ENCODE measurements at places on chromosomes 11 and 22. TPM values are rescaled to one million over a fixed set of nuclear protein-coding genes. Genes with fewer than 3 reads are reported as not detected.

Gene CENPM
- 4.3 TPM for polyA plus RNA-seq

- H3K4me3 ChIP-seq = no peak overlapping the region
- no peak for DNase-seq
- H3K27ac ChIP-seq = no peak overlapping the region
Observed at GRCh38 chr11:130638033-130638432, 189.6 kb downstream of the ADAMTS15 start.

Gene OR11H1
- polyA plus RNA-seq = not detected

DNA sequence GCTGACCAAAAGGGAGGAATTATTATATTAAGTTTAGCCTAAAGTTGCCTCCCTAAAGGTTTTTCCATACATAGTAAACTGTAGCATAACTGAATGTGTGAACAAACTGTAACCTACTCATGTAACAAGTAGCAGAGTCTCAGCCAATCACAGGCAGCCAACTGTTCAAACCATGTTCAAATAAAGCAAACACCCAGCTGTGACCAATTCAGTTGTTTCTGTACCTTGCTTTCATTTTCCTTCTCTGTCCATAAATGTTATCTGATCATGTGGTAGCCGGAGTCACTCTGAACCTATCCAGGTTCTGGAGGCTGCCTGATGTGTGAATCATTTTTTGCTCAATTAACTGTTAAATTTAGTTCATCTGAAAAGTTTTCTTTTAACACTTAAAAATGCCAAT lies 373.5 kb downstream of the GUCY1A2 start:
- H3K27ac ChIP-seq = no peak overlapping the region
- H3K4me1 ChIP-seq = no peaks in the 10 kb centered on the region
- DNase-seq = no peak
- no peaks in the 10 kb centered on the region for H3K27me3 ChIP-seq
- no peak overlapping the region for H3K4me3 ChIP-seq

GRCh38 chr22:25892678-25893077 lies 150.7 kb downstream of the MYO18B start:
- peaks cover 2% of the 10 kb centered on the region for H3K27me3 ChIP-seq
- DNase-seq = no peak
- H3K27ac ChIP-seq = no peak overlapping the region
- H3K4me1 ChIP-seq = no peaks in the 10 kb centered on the region

Gene NOX4
- not detected for polyA plus RNA-seq

DNA sequence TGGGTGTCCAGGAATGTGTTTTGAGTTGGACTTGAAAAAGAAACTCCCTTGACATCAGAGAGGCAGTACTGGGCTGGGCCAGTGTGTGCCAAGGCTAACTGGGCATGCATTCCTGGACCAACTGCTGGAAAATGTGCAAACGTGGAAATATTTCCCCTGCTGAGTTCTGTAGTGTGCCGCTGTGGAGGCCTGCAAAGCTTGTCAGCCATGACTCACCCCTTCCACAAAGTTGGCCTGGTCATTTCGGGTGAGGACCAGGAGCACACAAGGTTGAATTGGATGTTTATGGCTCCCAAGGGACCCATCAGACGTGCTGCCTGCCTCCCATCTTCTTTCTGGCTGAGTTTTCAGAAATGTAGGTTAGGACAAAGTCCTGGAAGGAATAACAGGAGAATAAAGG lies 513.1 kb downstream of the MIAT start:
- no peak overlapping the region for H3K27ac ChIP-seq
- no peak for DNase-seq
- H3K4me1 ChIP-seq = no peaks in the 10 kb centered on the region
- no peaks in the 10 kb centered on the region for H3K27me3 ChIP-seq

GRCh38 chr11:69371731-69372588 lies 78.0 kb downstream of the MYEOV start:
- no peak overlapping the region for H3K27ac ChIP-seq

Gene OR4C15
- polyA plus RNA-seq = not detected

Gene FAM180B
- not detected for polyA plus RNA-seq

- DNase-seq = no peak
- no peaks in the 10 kb centered on the region for H3K4me1 ChIP-seq
- no peaks in the 10 kb centered on the region for H3K36me3 ChIP-seq
- no peaks in the 10 kb centered on the region for H3K27me3 ChIP-seq
- no peak overlapping the region for H3K27ac ChIP-seq
Observed at GRCh38 chr11:33608386-33608785, 92.2 kb downstream of the C11orf91 start.

DNA sequence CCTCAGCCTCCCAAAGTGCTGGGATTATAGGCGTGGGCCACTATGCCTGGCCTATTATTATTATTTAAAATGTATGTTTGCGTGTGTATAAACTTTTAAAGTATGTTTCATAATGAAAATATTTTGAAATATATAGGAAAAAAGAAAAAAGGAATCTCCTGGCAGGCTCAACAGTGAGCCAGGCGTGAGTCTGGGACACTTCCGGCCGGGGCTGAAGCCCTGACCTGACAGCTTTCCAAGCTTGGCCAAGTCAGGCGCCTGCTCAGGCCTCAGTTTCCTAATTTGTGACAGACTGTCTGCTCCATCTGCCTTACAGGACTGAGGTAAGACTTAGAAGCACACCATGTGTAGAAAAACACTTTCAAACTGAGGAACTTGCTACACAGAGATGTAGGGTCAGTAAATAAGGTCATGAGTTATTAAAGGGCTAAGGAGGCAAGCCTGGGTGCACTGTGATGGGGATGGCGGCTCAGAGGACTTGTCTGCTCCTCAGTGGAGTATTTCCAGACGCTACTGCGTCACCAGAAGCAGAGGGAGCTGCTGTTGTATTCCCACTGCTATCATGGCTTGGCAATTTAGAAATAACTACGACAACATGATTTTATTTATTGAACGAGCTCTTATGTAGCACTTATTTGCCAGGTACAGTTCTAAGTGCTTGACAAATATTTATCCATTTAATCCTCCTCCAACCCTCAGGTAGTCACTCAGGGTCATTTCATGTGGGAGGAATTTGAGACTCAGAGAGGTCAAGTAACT lies 100.1 kb downstream of the PRR5L start:
- H3K27ac ChIP-seq = peak overlapping the region; percentile 64
- H3K36me3 ChIP-seq = peaks cover 35% of the 10 kb centered on the region
- H3K4me1 ChIP-seq = peaks cover 84% of the 10 kb centered on the region
- H3K4me3 ChIP-seq = no peak overlapping the region
- H3K27me3 ChIP-seq = no peaks in the 10 kb centered on the region
- DNase-seq = no peak

DNA sequence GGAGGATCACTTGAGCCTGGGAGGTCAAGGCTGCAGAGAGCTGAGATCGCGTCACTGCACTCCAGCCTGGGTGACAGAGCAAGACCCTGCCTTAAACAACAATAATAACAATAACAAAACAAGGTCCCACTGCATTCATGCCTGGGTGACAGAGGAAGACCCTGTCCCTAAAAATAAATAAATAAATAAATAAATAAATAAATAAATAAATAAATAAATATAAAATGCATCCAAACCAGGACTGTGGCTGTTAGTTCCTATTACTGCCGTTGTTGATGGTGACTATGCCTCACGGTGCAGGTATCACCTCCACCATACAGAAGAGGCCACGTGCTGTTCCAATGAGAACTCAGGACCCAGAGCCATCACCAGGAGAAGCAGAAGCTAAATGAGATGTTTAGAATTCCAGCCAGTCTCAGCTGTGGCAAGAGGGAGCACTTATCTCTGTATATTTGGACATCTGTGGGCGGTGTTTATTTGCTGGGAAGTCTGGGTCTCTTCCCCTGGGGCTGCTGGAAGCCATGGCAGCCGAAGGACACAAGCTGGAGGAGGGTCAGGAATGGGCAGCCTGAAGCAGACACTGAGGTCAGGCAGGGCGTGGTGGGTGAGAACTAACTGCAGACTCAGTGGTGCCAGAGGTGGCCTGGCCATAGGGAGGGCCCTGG lies 21.6 kb downstream of the C11orf86 start:
- no peaks in the 10 kb centered on the region for H3K36me3 ChIP-seq
- DNase-seq = no peak
- H3K4me3 ChIP-seq = no peak overlapping the region
- no peaks in the 10 kb centered on the region for H3K4me1 ChIP-seq
- peaks cover 13% of the 10 kb centered on the region for H3K27me3 ChIP-seq
- H3K27ac ChIP-seq = no peak overlapping the region

Gene APOA5
- polyA plus RNA-seq = not detected

Gene HBG1
- polyA plus RNA-seq = not detected

DNA sequence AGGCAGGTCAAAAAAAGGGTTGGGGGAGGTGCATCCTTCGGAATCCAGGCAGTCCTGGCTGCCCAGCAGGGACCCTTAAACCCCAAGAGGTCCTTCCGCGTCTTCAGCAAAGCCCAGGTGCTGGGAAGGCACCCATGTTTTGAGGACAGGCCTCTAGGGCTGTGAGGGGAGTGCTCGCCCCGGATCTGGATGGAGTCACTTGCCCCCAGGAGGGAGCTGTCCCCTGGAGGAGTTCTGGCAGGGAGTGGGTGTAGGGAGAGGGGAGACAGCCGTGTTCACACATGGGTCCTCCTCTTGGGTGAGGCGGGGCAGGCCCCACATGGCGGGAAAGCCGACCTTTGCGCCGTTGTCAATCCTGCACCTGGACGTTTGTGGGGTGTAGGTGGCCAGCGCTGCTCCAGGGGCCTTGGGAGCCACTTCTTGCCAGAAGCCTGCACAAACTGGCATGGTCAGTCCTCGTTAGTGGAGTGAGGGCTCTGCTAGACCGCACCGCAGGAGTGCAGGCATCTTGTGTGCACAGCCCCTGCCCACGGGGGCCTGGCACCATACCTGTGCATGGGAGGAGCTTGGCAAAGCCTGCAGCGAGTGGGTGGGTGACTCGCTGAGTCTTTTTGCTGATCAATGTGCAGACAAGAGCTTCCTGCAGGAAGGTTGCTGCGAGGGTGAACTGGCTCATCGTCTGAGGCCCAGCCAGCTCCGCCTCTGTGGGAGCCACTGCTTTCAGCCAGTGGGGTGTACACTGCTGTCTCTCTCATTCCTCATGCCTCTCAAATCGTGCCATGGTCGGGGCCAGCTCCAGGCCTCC lies 16.0 kb downstream of the PPIL2 start:
- H3K36me3 ChIP-seq = peaks cover 10% of the 10 kb centered on the region
- peaks cover 36% of the 10 kb centered on the region for H3K4me1 ChIP-seq
- peak overlapping the region; percentile 94 for H3K4me3 ChIP-seq
- DNase-seq = no peak
- H3K27me3 ChIP-seq = peaks cover 7% of the 10 kb centered on the region

Gene PGA4
- polyA plus RNA-seq = 1.6 TPM

GRCh38 chr11:13970986-13971385 lies 8.5 kb downstream of the SPON1 start:
- H3K4me3 ChIP-seq = no peak overlapping the region
- no peaks in the 10 kb centered on the region for H3K4me1 ChIP-seq
- H3K27ac ChIP-seq = no peak overlapping the region
- DNase-seq = no peak
- peaks cover 12% of the 10 kb centered on the region for H3K27me3 ChIP-seq

GRCh38 chr11:94656968-94657367 lies 89.8 kb downstream of the PIWIL4 start:
- no peaks in the 10 kb centered on the region for H3K27me3 ChIP-seq
- no peak for DNase-seq
- no peaks in the 10 kb centered on the region for H3K4me1 ChIP-seq
- no peak overlapping the region for H3K4me3 ChIP-seq

GRCh38 chr11:24781288-24781687 lies 284.4 kb downstream of the LUZP2 start:
- H3K4me1 ChIP-seq = no peaks in the 10 kb centered on the region
- H3K36me3 ChIP-seq = no peaks in the 10 kb centered on the region
- H3K4me3 ChIP-seq = no peak overlapping the region
- H3K27me3 ChIP-seq = peaks cover 3% of the 10 kb centered on the region

GRCh38 chr11:587978-588380 lies 11.7 kb downstream of the PHRF1 start:
- no peak overlapping the region for H3K4me3 ChIP-seq
- peaks cover 15% of the 10 kb centered on the region for H3K4me1 ChIP-seq
- peaks cover 14% of the 10 kb centered on the region for H3K36me3 ChIP-seq
- peak; percentile 46 for DNase-seq
- H3K27ac ChIP-seq = peak overlapping the region; percentile 83
- H3K27me3 ChIP-seq = peaks cover 7% of the 10 kb centered on the region

DNA sequence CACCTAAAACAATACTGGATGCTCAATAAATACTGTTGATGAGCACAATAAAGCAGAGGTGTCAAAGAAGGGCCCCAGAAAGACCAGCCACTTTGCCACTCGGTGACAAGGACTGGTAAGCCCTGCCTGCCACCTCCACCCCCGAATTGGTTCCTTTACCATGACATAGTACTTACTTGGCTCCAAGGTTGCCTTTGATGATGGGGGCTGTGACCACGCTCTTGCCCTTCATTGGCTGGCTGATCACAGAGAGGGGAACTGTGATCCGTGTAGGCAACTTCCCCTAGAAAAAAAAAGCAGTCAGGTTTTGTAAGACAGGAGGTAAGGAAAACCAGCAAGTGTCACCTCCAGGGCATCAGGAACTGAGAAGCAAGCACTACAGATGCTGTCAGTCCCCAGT lies 29.7 kb downstream of the NFRKB start:
- H3K4me3 ChIP-seq = no peak overlapping the region
- peaks cover 30% of the 10 kb centered on the region for H3K36me3 ChIP-seq
- no peak overlapping the region for H3K27ac ChIP-seq

Gene FTH1
- polyA plus RNA-seq = 1,906 TPM

- no peak for DNase-seq
- H3K27me3 ChIP-seq = no peaks in the 10 kb centered on the region
- no peaks in the 10 kb centered on the region for H3K4me1 ChIP-seq
- no peaks in the 10 kb centered on the region for H3K36me3 ChIP-seq
- H3K27ac ChIP-seq = no peak overlapping the region
Observed at GRCh38 chr22:37731804-37732471, 35.1 kb downstream of the TRIOBP start.

DNA sequence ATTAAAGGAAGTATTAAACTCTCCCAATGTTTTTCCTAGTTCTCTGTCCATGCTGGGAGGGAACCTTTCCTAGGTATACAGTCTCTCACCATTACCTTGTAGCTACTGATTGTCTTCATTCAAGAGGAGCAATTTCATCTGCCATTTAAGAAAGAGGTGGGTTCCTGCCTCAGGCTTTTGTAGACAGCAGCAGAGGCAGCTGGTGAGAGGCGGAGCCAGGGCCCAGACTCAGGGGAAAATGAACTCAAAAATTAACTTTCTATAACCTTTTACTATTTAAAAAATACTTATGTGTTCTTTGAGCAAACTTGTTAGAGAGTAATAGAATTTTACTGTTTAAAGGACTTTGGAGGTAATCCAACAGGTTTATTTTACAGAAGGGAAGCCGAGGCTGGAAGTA lies 133.0 kb downstream of the SNX19 start:
- H3K27me3 ChIP-seq = no peaks in the 10 kb centered on the region
- H3K27ac ChIP-seq = no peak overlapping the region
- no peaks in the 10 kb centered on the region for H3K36me3 ChIP-seq
- no peaks in the 10 kb centered on the region for H3K4me1 ChIP-seq

DNA sequence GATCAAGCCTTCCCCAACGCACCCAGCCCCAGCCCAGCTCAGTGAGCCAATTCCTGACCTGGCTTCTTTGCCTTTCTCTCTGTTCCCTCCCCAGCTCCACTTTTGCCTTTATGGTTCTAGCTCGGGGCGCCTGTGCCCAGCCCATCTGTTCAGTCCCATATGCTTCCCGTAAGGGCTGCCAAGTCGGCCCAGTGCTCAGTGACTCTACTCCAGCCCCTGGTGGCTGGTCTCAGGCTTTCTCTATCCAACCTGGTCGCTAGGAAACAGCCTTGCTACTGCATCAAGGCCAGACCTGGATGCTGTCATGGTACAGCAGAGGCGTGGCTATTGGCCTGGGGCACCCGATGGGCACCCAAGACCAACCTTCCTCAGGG lies 178.0 kb downstream of the DSCAML1 start:
- peaks cover 1% of the 10 kb centered on the region for H3K27me3 ChIP-seq
- no peaks in the 10 kb centered on the region for H3K4me1 ChIP-seq
- H3K27ac ChIP-seq = no peak overlapping the region
- no peak overlapping the region for H3K4me3 ChIP-seq
- no peak for DNase-seq
- H3K36me3 ChIP-seq = peaks cover 9% of the 10 kb centered on the region
